GM19239 (cell line): ENCODE measurements at places on chromosomes 12 and 14.
A peak's percentile ranks its signal among the peaks of the same experiment; 100 is the strongest.

- DNase-seq = no peak
Observed at GRCh38 chr12:92899386-92900001, 29.6 kb downstream of the EEA1 start.

DNA sequence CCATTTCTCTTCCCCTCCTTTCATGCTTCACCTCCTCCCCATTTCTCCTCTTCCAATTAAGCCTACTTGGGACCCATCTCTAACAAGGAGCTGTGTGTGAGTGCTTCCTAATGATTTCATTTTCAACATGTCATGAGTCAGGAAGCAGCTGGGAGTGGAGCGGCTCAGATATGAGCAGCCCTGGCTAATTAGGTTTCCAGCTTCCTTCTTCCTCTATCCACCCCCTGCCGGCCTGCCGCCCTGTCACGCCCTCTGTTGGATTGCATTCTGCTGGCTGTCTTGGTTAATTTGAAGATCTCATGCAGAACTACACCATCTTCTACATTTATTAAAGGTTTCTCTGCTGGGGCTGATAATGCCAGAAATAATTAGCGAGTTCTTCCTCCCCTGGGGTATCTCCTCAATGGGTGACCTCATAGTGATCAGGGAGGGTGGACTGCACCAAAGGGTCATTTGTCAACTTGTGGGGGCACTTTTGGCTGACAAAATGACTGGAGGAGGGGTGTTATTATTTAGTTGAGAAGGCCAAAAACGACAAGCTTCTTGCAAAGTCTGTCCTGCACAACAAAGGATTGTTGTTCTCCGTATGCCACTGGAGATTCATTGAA, 300.9 kb upstream of the SRRM4 start:
- no peak for DNase-seq

- no peak for DNase-seq
Observed at GRCh38 chr14:66046035-66046434, 440.1 kb upstream of the CCDC196 start.

DNA sequence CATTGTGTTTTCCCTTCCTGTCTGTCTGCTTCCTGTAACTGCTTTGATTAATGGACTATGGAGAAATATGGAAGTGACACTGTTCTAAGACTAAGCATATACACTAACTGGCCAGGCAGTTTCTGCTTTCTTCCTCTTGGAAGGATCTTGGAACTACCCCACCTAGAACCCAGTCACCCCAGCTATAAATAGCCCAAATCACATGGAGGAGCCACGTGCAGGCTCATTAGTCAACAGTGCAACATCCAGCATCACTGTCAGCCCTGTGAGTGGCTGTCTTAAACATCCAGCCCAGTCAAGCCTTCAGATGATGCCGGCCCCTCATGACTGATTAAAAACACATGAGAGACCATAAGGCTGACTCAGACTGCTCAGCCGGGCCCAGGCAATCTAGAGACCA, 39.2 kb downstream of the BCAT1 start:
- no peak for DNase-seq

- no peak for DNase-seq
Observed at GRCh38 chr12:82931349-82932116, 244.8 kb downstream of the TMTC2 start.

- DNase-seq = no peak
Observed at GRCh38 chr12:54383041-54383609, 1.4 kb downstream of the ZNF385A start.

DNA sequence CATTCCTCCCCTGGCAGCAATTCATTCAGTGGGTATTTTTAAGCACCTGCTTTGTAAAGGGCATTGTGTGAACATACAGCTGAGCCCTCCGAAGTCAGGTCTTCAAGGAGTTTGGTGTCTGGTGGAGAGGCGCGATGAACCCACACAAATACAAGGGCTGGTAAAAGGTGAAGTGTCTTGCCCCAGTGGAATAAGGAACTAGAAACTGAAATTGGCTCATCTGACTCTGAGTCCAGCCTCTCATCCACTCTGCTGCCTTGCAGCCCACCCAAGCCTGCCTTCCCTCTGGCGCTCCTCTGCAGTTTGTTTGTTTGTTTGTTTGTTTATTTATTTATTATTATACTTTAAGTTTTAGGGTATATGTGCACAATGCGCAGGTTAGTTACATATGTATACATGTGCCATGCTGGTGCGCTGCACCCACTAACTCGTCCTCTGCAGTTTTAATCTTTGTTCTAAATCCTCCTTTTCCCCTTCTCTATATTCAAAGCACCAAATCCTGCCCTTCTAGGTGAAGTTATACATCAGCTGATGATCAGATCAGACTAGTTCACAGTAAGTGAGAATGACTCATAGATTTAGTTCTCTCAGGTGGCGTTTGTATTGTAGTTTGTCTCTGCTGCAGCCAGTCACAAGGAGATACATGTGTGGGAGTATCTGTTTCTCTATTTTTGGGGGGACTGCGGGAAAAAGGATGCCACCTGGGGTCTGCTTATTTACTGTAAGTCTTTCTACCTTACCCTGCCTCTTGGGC, 394.5 kb downstream of the APAF1 start:
- no peak for DNase-seq

DNA sequence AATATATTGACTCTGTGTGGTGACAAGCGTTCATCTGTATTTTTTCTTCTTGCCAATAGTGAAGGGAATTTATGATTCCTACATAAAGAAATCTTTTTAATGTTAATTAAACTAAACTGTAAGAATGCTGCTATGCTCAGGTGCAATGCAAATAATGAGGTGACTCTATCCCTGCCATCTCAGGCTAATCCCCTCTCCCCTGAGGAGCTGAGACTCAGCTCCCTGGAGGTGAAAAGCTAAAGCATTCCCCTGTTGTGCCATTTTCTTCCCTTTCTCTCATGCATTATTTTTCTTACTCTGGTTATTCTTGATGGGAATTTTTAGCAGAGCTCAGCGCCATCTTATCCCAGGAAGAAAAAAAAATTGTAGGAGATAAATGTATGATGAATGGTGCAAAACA, 113.9 kb upstream of the FGD4 start:
- DNase-seq = no peak

DNA sequence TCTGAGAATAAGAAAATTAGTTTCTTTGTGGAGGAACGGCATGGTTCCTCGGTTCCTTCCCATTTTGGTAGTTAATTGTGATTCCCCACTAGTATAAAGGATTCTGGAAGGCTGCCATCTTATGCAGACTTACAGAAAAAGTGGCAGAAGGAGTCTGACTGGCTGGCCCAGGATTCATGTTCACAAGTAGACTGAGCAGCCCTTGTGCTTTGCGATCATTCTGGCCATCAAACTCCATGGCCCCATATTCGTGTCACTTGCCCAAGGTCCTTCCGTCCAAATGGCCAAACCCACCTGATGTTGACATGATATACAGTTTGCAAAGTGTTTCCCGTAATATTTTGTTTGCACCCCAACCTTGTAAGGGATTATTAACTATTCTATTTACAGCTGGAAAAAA, 297.2 kb upstream of the AMIGO2 start:
- no peak for DNase-seq

DNA sequence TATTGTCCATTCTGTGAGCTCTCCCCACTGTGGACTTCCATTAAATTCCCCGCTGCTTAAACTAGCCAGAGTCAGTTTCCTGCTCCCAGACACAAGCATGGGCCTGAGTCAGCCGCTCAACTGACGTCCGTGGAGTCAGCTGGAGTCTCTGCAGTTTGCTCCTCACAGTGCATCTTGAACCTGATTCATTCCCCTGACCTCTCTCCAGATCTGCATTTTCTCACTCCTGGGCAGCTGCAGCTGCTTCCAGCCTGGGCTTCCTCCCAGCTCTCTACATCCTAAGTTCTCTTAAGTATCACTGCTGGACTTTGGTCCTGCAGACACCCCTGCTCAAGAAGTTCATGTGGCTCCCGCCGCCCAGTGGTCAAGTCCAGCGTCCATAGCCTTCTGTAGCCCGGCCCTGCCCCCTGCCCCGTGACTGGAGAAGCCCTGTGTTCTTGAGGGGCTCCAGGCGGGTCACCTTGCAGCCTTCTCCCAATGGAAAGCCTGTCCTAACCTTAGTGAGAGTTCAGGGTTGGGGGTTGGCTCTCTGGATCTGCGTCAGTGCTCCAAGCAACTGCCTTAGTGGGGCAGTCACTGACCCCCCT, 20.0 kb downstream of the NFKBIA start:
- DNase-seq = no peak

GRCh38 chr12:4177262-4177661, 96.3 kb upstream of the CCND2 start:
- DNase-seq = no peak

DNA sequence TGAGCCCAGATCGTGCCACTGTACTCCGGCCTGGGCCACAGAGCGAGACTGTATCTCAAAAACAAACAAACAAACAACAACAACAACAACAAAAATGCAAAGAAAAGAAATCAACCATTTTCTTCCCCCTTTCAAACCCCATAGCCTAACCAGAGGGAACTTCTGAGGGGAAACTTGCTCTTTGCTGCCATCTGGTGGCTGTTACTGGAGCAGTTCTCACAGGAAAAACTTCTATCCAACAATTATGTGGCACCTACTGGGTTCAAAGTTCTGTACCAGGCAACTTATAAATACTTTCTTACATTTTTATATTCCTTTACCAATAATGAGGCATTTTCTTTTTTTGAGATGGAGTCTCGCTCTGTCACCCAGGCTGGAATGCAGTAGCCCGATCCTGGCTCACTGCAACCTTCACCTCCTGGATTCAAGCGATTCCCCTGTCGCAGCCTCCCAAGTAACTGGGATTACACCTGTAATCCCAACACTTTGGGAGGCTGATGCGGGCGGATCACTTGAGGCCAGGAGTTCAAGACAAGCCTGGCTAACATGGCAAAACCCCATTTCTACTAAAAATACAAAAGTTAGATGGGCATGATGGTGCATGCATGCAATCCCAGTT, 50.9 kb upstream of the BICDL1 start:
- peak; percentile 69 for DNase-seq

DNA sequence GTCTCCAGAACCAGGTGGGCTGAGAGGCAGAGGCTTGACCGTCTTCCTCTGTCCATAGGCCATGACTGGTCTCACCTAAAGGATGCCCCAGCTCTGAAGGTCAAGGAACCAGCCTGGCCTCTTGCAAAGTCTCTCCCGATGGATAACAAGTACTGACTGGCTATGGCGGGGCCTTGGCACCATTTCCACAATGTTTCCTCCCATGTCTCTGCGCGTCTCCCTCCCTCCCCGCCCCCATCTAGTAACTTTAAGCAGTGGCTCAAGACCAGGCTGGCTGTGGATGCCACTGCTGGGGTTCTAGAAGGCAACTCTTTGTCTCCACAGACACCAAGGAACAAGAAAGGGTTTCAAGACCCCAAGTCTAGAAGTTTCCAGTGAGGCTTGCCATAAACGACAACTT, 275.5 kb downstream of the DPF3 start:
- DNase-seq = no peak

DNA sequence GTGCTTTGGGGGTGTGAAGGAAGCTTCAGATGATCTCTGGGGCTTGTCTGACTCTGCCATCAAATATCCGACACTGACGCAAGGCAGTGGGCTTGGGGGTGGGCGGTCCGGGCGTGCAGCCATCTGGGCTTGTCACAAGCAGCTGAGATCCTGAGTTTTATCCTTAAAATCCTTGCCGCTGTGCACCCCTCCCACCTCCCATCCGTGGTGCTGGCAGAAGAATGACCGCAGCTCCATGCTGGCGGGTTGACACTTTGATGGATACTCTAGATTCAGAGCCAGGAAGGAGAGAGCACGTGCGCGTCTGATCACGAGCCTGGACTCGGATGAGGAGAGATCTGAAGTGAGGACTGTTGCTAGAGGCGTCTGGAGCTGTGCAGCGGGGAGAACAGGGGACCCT, 3.0 kb downstream of the ZFYVE21 start:
- no peak for DNase-seq

DNA sequence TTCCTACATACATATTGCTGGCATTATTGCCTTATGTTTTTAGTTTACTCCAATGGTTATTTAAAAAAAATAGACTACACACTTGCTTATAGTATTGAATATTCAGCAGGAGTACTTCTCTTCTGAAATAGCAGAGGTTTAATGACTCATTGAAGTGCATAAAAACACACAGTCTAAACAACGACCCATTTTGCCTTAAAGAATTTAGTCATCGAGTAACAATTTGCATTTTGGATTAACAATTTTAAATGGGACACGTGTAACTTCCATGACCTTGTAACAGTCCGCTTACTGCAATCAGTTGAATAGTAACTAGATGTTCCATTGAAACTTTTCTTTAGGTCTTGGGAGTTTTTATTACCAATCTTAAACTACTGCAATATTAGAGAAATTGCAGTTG, 9.0 kb downstream of the TRHDE start:
- DNase-seq = no peak
